ENCODE measurements at places on chromosomes 7 and 10.
A peak's percentile ranks its signal among the peaks of the same experiment; 100 is the strongest.

DNA sequence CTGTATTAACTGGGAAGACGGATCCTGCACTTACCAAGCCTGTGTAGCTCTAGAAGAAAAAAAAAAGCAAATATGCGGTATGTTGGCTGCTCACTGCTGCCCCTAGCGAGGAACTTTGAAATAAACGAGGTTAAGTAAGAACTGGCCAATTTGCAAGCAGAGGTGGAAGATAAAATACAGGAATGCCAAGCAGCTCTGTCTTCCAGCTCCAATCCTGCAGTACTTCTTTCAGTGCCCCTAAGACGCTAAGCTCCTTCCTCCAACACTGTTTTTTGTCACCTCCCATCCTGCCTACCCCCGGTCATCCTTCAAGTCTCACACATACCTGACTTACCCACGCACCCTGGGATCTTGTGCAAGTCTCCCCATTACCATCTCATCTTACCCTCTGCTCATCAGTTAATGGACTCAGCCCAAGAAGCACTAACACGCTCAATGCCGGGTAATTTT, 809 bp downstream of the C10orf143 start:
- DNase-seq: peak; percentile 78

GRCh38 chr10:132209130-132209529, 22.4 kb downstream of the DPYSL4 start:
- peak; percentile 49 for DNase-seq

DNA sequence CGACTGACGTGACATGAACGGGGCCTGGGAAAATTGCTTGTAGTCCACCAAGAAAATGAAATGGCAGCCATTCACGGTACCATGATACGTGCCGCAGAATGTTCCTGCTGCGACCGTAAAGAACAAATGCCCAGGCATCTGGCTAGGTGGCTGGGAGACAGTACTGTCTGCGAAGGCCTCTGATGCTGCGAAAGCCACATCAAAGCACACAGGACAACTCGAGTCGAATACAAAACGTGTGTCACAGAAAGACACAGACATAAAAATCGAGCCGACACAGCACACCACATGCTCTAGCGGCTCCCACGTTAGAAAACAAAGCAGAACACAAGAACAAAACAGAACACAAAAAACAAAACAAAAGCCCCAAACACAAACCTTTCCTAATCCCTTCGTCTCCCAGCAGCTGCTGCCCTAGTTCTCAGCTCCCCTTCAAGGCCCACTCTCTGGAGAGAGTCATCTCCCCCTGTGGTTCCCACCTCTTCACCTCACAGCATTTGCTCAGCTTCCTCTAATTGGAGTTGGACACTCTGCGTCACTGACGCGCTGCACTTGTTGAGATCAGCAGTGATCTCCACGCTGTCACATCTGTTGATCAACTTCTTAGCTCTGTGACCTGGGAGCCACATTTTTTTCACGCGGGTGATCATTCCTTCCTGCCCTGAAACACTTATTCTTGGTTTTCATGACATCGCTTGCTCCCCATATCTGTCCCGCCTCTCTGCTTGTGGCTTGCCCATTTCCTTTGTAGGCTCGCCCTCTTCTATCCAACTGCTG, 112.2 kb downstream of the CLEC2L start:
- DNase-seq: no peak

DNA sequence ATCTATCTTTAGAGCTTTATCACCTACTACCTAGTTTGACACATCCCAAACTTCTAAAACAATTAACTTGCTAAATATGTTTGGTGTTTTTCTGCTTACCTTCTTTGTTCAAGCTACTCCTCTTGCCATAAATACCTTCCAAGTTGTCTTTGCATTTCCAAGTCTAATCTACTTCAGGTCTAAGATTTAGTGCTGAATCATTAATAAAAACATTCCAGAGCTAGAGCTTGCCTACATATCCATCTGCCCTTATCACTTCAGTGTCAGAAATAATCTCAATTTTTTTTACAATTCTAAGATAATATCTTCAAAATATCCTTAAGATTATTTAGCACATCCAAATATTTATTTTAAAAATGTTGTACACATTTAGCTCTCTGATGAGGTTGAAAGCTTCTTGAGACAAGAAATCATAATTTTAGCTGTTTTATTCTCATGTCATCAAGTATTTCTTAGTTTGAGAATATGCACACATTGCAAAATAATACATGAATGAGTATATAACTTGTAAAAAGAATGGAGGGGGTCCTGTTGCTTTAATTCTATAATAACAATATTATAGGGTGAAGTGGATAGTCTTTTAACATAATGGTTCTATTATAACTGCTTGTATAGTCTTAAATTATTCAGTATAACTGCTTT, 466.3 kb downstream of the SEMA3D start:
- no peak for DNase-seq

Measured in HT1080 (cell line).